ENCODE measurements at places on chromosomes 4 and X. TPM values are rescaled to one million over a fixed set of nuclear protein-coding genes. Genes with fewer than 3 reads are reported as not detected.

DNA sequence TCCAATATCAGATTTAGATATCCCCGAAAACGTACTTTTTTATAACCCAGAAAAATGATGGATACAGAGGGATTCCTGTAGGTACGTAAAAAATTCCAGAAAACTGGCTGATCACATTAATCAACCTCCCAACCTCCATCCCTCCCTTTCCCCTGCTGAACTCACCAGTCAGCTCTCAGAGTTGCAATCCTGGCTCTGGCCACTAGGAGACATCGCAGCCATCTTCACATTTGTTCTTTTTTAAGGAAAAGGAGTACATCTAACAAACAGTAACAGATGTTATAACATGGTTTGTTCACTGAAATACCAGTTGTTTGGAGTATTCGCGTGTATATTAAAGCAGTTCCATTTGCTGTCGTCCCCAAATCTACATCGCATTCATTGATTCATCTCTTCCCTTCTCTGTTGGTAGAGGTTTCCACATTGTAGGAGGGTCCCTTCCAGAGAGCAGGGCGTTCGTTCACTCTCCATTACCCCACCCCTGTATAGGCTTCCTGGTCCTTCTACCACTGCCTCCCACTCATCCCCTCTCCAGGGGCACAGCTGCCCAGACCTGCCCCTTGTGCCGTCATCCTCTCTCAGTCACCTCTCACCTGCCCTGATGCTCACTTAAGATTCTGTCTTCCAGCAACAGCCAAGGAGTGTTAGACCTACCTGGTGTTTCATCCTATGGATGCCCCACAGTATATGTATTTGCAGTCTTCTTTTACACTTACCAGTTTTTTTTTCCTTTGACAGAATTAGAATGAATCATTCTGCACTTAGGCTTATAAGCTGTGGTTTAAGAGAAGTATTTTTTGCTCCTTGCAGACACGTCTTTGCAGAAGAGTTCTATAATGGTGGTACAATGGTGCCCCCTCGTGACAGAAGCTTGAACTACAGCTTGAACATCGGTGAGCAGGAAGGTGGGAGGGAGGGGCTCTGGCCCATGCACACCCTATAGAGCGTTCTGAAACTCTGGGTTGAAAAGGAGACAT lies 36.8 kb upstream of the RAB40AL start:
- DNase-seq, result peak; percentile 44

- no peak for DNase-seq
Measured at GRCh38 chr4:56641494-56642051, 39.5 kb downstream of the HOPX start.

- DNase-seq, result no peak
Measured at GRCh38 chr4:7357323-7357722, 77.4 kb downstream of the PSAPL1 start.

UGT2A1 gene
- total RNA-seq, result not detected

- no peak for DNase-seq
Measured at GRCh38 chrX:122245175-122245574, 938.9 kb upstream of the GRIA3 start.

SSX4 gene
- total RNA-seq, result not detected

DNA sequence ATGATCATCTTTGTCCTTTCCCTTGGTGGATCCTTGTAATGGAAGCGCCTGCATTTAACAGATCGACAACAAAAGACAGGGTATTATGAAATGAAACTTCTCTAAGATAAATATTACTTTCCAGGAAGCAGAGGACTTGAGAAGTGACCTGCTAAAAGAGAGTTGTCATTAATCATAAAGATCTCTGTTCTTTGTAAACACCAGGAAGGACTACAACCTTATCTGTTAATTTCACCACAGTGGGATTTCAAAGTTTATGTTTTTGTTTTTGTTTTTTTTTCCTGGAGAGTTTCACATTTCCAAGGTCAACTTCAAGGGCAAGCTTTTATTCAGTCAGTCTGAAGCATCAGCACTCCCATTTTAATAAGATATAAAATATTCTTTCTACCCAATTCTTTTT lies 170.9 kb downstream of the RCHY1 start:
- DNase-seq, result no peak

- DNase-seq, result peak; percentile 66
Measured at GRCh38 chr4:158094413-158095134, 78.3 kb downstream of the GASK1B start.

DNA sequence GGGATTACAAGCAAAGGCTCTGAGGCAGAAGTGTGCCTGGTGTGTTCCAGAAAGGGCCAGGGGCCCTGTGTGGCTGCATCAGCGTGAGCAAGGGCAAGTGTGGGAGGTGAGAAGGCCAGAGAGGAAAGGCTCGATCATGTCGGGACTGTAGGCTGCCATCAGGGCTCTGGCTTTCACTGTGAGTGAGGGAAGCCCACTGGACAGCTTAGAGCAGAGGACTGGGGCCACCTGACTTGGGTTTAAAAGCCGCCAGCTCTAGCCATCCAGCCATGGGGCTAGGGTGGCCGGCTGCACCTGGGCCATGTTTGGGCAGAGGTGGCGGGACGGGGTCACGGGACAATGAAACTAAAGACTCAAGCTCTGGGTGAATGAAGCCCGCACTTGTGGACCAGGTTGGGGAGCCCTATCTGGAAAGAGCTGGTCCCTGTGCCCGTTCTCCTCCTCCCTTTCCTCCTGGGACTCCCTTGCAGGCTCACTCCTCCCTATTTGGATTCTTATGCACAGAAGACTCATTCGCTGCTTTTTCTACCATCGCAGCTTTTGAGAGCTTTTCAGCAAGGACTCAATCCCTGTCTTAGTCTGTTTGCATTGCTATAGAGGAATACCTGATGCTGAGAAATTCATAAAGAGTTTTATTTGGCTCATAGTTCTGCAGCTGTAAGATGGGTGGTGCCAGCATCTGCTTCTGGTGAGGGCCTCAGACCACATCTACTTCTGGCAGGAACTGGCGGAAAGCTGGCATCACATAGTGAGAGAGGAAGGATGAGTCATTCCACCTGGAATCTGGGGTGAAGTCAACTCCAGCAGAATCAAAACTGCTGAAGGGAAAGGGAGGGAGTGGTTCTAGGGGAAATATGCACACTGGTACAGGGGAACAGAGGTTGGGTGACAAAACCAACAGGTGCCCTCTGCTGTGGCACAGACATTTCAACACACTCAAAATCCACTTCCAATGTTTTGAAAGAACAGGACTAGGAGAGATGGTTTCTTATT lies 15.3 kb downstream of the CTAG1B start:
- DNase-seq, result peak; percentile 32

FGF5 gene
- total RNA-seq, result not detected

GRCh38 chrX:47093248-47093647 lies 15.0 kb downstream of the RGN start:
- no peak for DNase-seq

- no peak for DNase-seq
Measured at GRCh38 chr4:39770471-39770870, 72.5 kb downstream of the UBE2K start.

DNA sequence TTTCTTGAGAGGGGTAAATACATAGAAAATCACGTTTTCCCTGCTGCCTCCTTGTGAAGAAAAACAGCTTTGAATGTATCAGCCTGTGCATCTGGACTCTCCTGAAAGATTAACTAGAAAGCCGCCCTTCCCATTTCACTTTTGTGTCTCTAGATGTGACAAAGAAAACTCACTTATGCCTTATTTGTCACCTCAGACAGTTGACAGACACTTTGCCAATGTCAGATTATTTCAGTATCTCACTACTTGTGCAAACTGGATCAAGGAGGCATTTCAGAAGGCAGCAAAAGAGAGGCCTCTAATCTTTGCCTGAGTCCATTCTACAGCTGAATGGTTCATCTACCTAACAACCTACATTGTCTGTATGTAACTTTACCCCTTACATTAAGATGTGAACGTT lies 754.9 kb downstream of the RPA4 start:
- no peak for DNase-seq

GRCh38 chrX:100606753-100607152 lies 22.0 kb downstream of the TNMD start:
- no peak for DNase-seq

DNA sequence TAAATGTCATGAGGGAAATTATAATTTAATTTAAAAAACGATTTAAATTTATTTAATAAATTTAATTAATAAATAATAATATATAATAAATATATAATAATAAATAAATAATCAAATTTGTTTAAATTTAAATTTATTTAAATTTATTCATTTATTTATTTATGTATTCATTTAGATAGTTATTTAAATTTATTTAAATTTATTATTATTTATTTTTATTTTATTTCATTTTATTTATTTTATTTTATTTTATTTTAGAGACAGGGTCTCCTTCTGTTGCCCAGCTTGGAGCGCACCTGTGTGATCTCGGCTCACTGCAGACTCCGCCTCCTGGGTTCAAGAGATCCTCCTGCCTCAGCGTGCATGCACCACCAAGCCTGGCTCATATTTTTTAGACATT lies 18.4 kb upstream of the PPP2R3B start:
- no peak for DNase-seq

DNA sequence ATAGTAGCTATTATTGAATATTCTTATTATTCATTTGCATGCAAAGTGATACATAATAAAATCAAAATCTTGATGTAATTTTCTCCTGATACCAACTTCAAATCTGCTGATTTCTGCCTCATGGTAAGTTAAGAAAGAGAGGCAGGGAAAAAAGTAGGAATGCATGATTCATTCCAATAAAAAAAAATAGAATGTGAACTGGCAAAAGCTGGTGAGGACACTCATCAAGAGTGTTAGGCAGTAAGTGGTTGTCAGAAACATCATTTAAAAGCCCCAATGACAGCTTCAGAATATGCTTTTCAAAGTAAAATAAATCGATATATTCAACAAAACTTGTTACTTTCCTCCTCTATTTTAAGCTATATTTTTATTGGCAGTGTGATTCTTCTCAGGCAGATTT lies 979.1 kb downstream of the TECRL start:
- DNase-seq, result no peak

CT83 gene
- total RNA-seq, result not detected

- no peak for DNase-seq
Measured at GRCh38 chrX:18440835-18441234, 15.4 kb downstream of the CDKL5 start.

DNA sequence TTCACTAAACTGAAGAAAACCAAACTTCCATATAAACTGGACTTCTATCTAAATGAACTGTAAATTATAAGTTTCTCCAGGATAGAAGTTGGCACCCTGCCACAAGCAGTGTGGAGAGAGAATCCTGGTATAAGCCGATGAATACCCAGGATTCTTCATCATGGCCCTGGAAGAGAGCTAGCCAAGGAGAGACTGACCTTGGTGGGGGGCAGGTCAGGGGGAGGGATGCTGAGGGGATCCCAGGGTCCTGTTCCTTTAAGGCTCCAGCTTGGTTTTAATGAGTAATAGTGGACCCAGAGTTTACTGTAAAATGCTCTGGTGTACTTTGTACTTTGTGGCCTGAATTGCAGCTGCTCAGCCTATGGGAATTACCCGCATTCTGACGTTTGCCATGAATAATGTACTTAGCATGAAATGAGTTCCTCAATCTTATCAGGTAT lies 16.9 kb downstream of the RASSF6 start:
- no peak for DNase-seq

- DNase-seq, result no peak
Measured at GRCh38 chr4:75036046-75036830, 103.3 kb downstream of the PARM1 start.

DNA sequence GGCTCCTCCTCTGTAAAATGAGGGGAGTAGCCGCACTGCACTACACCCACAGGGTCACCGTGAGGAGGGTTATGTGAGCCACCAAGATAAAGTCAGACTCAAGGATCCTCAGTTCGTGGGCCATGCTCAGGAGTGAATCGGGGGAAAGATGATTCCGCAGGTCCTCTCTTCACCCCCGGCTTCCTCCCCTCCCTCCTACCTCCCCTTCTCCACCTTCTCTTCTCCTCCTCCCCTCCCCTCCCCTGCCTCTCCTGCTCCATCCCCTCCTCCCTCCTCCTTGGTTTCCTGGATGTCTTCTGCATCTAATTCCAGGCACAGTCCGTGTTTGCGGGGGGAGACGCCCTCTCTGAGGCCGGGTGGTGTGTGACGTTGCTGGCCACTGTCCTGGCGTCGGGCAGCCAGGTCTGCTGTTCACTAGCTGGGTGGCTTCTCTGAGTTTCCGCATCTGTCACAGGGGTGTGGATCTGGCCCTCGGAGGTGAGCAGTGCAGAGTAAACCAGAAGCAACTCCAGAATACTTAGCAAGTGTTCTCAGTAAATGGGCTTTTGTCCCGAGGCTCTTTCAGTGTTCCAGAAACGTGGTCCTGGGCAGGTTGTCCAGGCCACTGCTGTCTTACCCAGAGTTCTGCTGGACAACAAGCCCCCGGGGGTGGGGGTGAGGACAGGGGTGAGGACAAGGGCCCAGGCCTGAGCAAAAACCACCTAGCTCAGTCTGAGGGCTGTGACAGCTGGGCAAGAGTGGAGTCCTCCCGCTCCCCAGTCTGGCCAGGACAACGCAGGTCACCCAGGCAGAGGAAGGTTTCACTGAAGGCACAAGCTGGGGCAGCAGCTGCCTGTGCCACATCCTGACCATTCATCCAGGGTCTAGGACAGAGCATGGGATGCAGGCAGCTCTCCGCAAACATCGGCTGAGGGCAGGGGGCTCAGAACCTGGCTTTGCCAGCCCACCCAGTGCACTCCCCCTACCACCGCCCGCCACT lies 92.4 kb downstream of the PPP2R2C start:
- no peak for DNase-seq

GRCh38 chr4:960636-961350 lies 12.6 kb downstream of the DGKQ start:
- DNase-seq, result no peak

DNA sequence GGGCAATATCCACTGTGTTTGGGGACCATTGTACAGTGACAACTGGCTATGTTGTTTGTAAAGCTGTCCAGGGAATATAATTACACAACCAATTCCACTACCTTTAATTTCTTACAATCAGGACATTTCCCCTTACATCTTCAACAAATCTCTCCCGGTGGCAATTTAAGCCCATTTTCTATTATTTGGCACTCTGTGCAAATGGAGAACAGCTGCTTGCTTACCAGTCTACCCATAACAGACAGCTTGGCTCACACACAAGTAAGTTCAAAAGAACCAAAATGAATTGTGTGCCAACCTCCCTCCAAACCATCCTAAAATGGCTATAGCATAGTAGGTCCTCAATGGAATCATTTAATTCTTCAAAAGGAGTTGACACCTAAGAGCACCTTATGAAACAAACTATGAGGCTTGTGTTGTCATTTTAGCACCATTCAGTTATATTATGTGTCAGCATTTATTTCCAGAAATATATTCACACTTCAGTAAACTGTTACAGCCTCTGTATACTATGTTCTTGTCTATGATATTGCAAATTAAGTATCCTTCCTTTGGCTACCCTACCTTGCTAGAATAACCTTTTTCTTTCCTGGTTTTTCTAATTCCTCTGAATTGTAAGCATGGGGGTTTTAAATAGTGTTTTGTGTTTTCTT lies 18.4 kb downstream of the GABRA4 start:
- no peak for DNase-seq

DNA sequence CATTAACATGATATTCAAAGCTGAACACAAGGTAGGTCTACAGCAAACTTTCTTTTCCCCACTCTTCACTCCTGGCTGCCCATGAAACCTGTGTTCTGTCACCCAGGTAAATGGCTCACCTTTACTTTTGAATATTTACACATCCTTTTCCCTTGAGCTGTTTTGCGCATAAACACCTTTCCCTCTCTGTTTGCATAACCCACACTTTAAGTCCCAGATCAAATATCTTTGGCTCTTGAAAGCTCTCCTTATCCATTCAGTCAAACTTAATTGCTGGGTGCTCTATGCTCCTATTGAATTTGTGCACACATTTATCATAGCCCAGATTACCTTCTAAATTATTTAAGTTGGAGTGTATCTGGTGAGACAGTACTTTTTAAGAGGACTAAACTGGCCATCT lies 51.7 kb upstream of the ATP8A1 start:
- no peak for DNase-seq

GRCh38 chr4:6857009-6857882 lies 52.4 kb upstream of the TBC1D14 start:
- no peak for DNase-seq

GRCh38 chr4:154164931-154165839 lies 326.4 kb downstream of the DCHS2 start:
- no peak for DNase-seq
